ENCODE measurements at places on chromosomes 1 and 21.

DNA sequence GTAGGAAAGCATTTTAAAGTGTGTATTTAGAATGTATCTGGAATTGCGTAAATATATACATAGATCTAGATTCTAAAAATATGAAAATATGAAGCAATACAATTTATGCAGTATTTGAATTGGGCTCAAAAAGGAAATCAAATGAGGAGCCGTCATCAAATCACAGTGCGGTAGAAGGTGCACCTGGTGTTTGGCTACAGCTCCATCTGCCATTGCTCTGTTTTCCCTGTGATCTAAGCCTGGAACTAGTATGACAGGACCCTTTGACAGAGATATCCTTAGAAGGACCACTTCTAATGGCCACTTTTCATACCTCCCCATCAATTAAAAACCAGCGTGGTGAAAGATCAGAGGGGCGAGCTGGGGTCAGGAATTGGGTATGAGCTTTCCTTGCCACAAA lies 202.6 kb downstream of the NFIA start:
- no peak for DNase-seq

DNA sequence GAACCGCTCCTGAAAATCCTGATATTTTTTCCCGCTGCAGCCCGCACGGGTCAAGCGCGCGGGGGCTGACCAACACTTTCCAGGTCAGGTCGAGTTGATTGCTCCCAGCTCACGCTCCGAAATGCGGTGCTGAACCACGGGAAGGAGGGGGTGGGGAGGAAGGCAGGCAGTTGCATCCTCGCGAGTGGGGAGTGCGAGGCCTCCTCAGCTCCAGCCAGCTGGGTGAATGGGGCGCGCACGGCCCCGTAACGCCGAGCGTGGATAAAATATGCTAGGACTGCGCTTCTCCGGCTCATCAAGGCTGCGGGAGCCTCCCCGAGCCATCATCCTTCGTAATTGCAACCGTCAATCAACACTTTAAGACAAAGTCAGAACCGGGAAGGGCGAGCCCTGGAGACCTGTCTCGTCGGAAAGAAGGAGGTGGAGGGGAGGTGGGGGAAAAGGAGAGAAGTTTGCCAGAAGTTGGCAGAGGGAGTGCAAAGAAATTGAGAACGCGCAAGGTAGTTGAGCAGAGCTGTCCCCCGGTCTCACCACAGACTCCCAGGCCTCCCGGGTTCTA lies 8.0 kb downstream of the NR5A2 start:
- DNase-seq = no peak

GRCh38 chr1:41791667-41792484 lies 126.8 kb downstream of the HIVEP3 start:
- DNase-seq = no peak

DNA sequence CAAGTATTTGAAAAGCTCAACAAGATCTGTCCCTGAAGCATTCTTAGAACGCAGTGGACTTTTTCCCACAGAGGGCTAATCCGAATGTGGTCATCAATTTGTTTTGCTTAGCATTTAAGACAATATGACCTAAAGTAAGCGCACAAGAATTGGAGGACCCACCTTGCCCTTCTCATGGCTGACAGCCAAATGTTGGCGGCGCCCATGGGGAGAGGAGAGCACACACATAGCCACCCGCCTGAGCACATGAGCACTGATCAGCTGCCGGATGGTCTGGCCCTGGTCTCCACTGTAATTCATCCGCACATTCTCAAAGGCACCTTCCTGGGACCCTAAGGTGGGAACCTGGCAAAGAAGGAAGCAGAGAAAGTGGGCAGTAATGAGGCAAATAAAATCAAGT lies 52.4 kb downstream of the UBR4 start:
- no peak for DNase-seq

GRCh38 chr1:245232931-245233330 lies 78.1 kb downstream of the KIF26B start:
- no peak for DNase-seq

DNA sequence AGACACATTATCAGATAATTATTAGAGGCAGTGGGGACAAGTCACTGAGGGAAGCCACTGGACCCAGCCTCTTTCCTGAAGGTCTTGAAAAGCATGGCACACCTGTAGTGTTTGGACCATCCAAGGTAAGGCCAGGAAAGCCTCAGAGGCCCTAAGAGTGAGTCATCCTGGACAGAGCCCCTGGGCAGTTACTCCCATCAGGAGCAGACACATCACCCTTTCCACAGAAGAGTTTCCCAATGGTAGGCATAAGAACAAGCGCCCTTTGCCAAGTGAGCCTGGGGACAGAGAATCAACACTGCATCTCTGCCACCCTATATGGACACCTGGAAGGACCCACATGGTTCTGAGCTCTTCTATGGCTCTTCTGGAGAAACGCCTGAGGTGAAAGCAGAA lies 136.0 kb downstream of the PLXNA2 start:
- no peak for DNase-seq

DNA sequence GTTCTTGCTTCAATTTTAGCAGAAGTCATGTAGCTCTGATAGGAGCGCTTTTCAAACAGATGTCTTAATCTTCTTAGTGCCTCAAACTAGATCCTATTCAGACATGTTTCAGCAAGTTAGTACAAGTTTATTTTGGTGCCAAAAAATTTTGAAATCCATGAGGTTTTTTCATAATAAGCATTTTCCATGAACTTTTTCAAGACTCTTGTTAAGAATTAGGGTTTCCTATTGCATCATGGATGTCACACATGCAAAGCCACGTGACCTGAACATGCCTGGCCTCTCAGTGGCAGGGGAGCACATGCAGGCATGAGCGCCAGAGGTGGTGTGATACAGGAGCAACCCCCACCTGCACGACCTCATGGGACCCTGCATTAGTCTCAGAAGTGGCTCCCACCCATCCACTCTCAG lies 67.6 kb downstream of the POFUT2 start:
- DNase-seq = no peak

- DNase-seq = no peak
These were observed 68.3 kb upstream of the ARHGAP29 start for GRCh38 chr1:94305704-94306103.

GRCh38 chr1:240093120-240093961 lies 1.7 kb downstream of the FMN2 start:
- no peak for DNase-seq

GRCh38 chr21:44875316-44875700 lies 1.8 kb upstream of the PTTG1IP start:
- DNase-seq = no peak

GRCh38 chr1:243179720-243180119 lies 75.4 kb downstream of the CEP170 start:
- DNase-seq = no peak

GRCh38 chr1:210455840-210456603 lies 127.3 kb downstream of the HHAT start:
- DNase-seq = no peak

- DNase-seq = no peak
These were observed 17.8 kb upstream of the PGM1 start for GRCh38 chr1:63575340-63575826.

DNA sequence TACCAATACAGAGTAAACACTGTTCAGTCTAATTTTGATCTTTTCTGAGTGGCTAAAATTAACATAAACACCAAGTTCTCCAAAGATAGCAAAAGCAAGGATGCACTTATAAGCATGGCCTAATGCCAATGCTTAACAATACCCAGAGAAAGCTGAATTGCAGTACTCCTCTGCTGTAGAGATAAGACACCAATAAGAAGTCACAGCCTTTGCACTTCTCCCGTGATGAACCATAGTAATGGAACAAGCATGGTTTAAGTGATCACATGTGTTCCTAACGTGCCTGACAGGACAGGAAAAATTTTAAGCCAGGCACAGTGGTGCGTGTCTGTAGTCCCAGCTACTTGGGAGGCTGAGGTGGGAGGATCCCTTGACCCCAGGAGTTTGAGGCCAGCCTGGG lies 5.6 kb downstream of the PRDX1 start:
- no peak for DNase-seq

DNA sequence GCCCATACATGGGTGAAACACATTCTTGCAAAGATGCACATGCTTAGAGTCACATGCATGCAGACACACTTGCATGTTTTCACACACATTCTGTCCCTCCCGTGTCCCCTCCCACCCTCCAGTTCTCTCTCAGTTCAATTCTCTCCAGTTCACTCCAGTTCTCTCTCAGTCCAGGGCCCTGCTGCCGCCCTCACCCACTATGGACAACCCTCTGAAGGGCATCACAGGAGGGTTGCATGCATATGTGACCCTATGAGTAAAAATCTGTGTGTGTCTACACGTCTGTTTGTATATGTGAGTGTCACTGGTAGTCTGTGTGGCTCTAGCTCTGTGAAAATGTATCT lies 21.8 kb upstream of the ADGRB2 start:
- DNase-seq = no peak

- DNase-seq = no peak
These were observed 467.8 kb downstream of the LMO4 start for GRCh38 chr1:87796471-87796901.

DNA sequence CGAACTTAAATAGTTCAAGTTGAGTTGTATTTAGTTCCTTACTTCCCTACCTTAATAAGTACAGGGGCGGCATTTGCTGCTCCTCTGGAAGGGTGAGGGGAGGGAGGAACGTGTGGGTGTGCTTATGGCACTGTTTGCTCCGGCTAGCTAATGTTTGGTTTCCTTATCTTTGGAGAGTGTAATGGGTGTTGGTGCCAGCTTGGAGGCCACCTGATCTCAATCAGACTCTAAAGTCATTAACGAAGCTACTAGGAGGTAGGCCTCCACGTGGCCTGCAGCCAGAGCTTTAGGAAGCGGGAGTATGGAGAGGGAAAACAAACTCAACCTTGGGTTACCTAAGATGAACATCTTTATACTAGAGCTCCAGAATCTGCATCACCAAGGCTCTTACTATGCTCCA lies 43.0 kb upstream of the RAP1A start:
- DNase-seq = no peak

DNA sequence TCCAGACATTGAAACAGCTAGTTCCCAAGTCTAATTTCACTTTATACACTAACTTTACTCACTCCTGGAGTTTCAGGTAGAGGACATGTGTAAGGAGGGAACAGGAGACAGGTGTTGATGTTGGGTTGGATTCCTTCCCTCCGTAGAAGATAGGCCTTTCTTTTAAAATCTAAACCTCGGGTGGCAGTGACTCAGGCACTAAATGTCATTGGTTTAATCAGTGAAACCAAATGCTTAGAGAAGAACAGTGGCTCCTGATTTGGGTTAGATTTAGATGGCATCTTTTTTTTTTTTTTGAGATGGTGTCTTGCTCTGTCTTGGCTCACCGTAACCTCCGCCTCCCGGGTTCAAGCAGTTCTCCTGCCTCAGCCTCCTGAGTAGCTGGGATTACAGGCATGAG lies 7.2 kb downstream of the CAP1 start:
- no peak for DNase-seq

GRCh38 chr1:216502528-216503162 lies 79.4 kb upstream of the USH2A start:
- DNase-seq = no peak

DNA sequence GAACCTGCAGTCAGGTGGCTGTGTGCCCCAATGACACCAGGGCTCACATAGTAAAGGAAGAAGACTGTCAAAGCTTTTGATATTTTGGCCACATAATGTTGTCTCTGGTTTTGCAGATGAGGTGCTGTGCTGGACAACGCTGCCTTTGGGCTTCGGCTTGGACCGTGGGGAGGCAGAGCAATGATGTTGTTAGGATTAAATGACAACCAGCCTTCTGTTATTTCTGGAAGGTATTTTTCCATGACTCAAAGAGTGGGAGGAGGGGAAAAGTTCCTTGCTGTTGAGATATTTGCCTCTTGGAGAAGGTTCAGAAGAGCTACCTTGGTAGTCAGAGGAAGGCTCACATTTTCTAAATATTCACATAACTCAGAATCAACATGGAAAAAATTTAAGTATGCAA lies 187.3 kb upstream of the GALNT2 start:
- no peak for DNase-seq

GRCh38 chr1:8494681-8495080 lies 176.8 kb downstream of the SLC45A1 start:
- DNase-seq = no peak

- no peak for DNase-seq
These were observed 1157.3 kb downstream of the PLA2G4A start for GRCh38 chr1:187985897-187986654.

GRCh38 chr1:10302416-10302815 lies 92.0 kb downstream of the KIF1B start:
- DNase-seq = no peak

- no peak for DNase-seq
These were observed 144.7 kb downstream of the TGFBR3 start for GRCh38 chr1:91741301-91741700.

DNA sequence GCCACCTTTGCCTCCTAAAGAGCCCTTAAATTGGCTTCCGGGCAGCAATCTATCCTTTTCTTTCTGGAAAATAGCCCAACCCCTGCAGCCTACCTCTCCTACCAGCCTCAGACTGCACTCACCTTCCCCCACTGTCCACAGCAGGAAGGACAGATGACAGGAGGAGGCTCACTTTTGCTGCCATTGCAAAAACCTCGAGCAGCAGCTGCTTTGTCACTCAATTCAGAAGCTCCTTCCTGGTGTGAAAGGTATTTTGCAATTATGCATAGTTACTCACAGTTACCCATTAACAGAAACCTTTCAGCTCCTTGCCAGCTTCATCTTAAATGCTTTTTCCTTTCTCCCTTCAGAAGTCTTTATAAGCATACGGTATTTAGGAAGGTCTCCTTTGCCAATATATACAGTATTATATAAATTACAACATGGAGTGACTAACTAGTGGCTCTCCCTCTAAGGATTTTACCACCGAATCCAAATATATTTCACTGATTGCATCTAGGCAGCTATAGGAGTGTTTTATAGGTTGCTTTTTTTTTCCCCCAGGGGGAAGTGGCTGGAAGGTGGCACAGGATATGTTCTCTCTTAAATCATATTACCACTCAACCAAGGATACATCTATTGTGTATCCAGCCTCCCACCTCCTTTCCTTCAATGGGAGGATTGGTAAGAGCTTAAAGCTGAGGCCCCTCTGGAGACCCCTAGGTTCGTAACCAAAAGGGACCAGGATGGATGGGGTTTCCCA lies 142.1 kb upstream of the IPO9 start:
- no peak for DNase-seq

GRCh38 chr1:162147760-162148159 lies 78.3 kb downstream of the NOS1AP start:
- DNase-seq = no peak

GRCh38 chr1:61341426-61341825 lies 259.1 kb downstream of the NFIA start:
- DNase-seq = no peak

DNA sequence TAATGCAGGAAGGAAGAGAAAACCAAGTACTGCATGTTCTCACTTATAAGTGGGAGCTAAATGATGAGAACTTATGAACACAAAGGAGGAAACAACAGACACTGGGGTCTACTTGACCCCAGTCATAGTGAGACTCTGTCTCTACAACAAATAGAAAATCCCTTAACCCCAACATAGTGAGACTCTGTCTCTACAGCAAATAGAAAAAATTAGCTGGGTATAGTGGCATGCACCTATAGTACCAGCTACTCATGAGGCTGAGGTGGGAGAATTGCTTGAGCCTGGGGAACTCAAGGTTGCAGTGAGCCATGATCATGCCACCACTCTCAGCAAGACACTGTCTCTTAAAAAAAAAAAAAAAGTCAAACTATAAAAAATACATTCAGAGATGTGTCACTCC lies 42.7 kb downstream of the GIPC2 start:
- no peak for DNase-seq

- DNase-seq = no peak
These were observed 17.3 kb upstream of the MIIP start for GRCh38 chr1:12001996-12002493.

- DNase-seq = no peak
These were observed 32.7 kb downstream of the ECE1 start for GRCh38 chr1:21257431-21258135.
